Right lobe of liver (tissue), 6 donors: ENCODE measurements at places on chromosomes 12 and 14. TPM values are rescaled to one million over a fixed set of nuclear protein-coding genes. Genes with fewer than 3 reads are reported as not detected.

DNA sequence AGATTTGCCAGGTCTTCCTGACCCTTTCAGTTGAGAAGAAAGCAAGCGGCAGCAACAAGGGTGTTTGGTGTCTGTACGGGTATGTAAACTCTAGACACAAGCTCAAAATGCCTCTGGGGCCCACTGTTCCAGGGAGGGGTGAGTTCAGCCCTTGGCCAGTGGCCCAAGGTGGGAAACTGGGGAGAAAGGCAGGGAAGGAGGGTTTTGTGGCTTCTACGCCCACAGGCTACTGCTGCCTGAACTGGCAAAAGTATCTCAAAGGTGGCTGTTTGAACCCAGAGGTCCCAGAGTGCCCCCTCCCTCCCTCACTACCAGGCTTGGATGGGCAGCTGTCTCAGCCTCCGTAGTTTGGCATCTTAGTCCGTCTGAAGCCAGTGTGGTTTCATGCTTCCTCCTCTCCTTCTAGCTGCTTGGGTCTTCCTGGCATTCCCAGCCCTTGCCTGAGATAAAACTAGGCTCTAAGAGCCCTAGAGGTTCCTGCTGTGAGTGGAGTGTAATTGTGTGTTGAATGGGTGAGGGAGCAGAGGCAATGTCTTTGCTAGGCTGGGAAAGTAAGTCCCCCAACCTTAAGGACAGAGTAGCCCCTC, 5.5 kb downstream of the HOXC5 start:
- no peak overlapping the region for H3K27ac ChIP-seq
- no peaks in the 10 kb centered on the region for H3K36me3 ChIP-seq
- peaks cover 18% of the 10 kb centered on the region for H3K27me3 ChIP-seq
- no peaks in the 10 kb centered on the region for H3K4me1 ChIP-seq
- DNase-seq, result no peak

DNA sequence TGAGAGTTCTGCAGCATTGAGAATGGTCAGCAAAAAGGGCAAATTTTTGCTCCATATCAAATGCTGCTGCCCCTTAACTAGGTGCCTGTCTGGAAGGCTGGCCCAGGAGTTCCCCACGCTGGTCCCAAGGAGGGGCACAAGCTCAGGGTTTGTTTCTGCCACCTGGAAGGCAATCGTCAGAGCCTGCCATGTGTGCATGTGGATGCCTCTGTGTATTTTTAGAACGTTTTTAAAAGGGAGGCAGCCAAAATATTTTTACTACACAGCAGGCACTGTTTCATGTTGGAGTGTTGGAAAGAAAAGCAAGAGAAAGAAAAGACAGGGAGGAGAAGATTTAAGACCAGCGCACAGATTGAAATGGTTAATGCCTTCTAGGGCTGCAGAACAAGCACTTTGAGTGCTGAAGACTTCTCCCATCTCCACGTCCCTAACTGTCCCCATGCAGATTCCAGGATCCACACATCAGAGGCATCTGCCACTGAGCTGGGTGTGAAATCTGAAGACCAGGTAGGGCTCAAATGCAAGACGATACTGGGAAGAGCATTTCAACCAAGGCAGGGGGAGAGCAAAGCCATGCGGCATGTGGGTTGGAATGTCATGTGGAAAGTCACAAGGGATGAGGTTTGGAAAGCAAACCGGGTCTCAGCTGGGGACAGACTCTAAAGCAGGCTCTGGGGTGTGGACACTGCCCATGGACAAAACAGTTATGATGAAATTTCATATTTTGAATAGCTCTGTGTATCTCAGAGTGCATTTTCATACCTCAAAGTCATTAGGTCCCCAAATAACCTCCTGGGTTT, 557.2 kb downstream of the BCL11B start:
- no peaks in the 10 kb centered on the region for H3K36me3 ChIP-seq
- no peak overlapping the region for H3K27ac ChIP-seq
- no peaks in the 10 kb centered on the region for H3K27me3 ChIP-seq
- H3K4me3 ChIP-seq, result no peak overlapping the region
- no peak for DNase-seq

DNA sequence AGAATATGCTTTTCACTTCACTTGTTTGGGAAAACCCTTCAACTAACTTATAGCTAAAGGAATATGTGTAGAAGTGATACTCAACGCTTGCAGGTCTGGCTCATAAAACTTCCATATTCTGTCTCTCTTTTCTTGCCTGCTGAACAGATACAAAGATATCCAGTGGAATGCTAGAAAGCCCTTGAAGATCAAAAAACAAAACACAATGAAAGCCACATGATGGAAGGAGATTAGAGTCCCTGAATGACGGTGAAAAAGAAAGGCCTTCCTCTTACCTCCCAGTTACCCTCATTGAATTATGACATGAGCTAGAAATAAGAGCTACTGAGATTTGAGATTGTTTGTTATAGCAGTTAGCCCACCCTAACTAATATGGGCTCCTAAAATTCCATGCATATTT, 28.2 kb upstream of the NELL2 start:
- no peaks in the 10 kb centered on the region for H3K36me3 ChIP-seq
- H3K4me1 ChIP-seq, result no peaks in the 10 kb centered on the region
- DNase-seq, result no peak
- H3K27ac ChIP-seq, result no peak overlapping the region
- no peak overlapping the region for H3K4me3 ChIP-seq

GRCh38 chr14:99837822-99838221, 44.6 kb downstream of the EML1 start:
- H3K4me1 ChIP-seq, result no peaks in the 10 kb centered on the region
- no peaks in the 10 kb centered on the region for H3K36me3 ChIP-seq

GPR132 gene
- total RNA-seq, result 0.24 TPM

PTPRR gene
- 0.12 TPM for total RNA-seq

NXPH4 gene
- not detected for total RNA-seq

GRCh38 chr14:60989599-60989998, 8.6 kb downstream of the SLC38A6 start:
- no peak for DNase-seq
- no peaks in the 10 kb centered on the region for H3K27me3 ChIP-seq
- no peaks in the 10 kb centered on the region for H3K4me1 ChIP-seq
- peaks cover 8% of the 10 kb centered on the region for H3K36me3 ChIP-seq
- H3K27ac ChIP-seq, result no peak overlapping the region
- H3K4me3 ChIP-seq, result no peak overlapping the region

DNA sequence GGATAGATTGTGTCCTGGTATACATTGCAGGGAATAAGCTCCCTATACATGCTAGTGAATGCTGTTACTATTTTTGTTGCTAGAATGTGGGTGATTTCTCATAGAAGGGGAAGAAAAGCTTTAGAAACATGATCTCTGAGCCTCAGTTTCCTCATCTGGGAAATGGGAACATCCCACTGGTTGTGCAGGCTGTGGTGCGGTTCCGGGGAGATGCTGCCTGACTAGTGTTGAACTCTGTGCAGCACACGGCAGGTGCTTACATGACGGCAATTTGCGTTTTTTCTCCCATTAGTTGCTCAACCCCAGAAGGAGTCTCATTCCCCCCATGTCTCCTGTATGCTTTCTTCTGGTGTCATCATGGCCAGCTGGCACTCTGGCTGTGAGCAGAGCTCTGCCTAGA, 32.9 kb downstream of the FOXN4 start:
- H3K27me3 ChIP-seq, result no peaks in the 10 kb centered on the region
- no peaks in the 10 kb centered on the region for H3K36me3 ChIP-seq
- H3K27ac ChIP-seq, result no peak overlapping the region
- no peak overlapping the region for H3K4me3 ChIP-seq

DNA sequence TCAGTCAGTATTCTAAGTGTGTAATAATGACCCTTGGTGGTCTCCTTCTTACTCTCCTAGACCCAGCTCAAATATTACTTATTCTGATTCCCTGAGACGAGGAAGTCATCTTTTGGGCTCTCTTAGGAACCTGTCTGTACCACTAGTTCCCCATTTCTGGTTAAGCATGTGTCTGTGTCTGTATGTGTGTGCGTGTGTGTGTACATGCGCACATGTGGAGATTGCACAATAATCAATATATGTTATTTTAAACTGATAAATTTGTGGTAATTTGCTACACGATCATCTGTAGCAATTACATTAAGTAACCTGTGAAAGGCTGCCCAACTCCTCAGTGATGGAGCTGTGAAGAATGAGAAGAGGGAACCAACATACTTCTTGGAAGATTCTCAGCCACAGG, 132.2 kb downstream of the ASCL4 start:
- no peaks in the 10 kb centered on the region for H3K36me3 ChIP-seq
- DNase-seq, result no peak
- no peak overlapping the region for H3K4me3 ChIP-seq
- no peak overlapping the region for H3K27ac ChIP-seq

- DNase-seq, result no peak
- no peaks in the 10 kb centered on the region for H3K4me1 ChIP-seq
- H3K27ac ChIP-seq, result no peak overlapping the region
- H3K4me3 ChIP-seq, result no peak overlapping the region
Observed at GRCh38 chr12:15278816-15279658, 43.3 kb upstream of the PTPRO start.

DNA sequence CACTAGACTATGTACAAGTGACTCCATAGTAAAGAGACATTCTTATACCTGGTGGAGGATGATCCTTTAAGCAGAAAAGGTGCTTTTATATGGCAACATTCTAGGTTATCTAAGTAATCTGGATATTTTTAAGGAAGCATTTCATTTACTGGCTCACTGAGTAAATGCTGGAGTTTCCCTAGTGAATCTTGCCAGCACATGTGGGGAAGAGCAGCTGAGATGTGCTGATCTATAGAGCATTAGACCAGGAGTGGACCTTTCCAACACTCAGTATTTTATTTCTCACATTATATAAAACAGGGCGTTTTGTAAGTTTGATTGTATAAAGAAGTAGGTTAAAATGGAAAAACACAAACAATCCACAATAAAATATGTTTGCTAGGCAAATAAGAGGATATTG, 478.5 kb downstream of the ATP23 start:
- DNase-seq, result no peak
- H3K27ac ChIP-seq, result no peak overlapping the region
- no peaks in the 10 kb centered on the region for H3K4me1 ChIP-seq
- no peak overlapping the region for H3K4me3 ChIP-seq
- no peaks in the 10 kb centered on the region for H3K36me3 ChIP-seq

DNA sequence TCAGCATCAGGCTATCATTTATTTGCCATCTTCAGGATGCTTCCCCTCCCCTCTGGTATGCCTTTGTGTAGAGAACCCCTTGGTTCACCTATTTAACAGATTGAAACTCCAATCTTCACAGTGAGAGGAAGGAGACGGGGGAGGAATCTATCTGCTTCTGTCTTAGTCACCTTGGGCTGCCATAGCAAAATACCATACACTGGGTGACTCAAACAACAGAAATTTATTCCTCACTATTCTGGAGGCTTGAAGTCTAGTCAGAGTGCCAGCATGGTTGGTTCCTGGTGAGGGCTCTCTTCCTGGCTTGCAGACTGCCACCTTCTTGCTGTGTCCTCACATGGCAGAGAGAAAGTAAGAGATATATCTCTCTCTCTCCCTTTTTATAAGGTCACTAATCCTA, 13.5 kb upstream of the EML1 start:
- H3K36me3 ChIP-seq, result no peaks in the 10 kb centered on the region
- no peak overlapping the region for H3K4me3 ChIP-seq
- DNase-seq, result no peak
- H3K4me1 ChIP-seq, result peaks cover 3% of the 10 kb centered on the region

DNA sequence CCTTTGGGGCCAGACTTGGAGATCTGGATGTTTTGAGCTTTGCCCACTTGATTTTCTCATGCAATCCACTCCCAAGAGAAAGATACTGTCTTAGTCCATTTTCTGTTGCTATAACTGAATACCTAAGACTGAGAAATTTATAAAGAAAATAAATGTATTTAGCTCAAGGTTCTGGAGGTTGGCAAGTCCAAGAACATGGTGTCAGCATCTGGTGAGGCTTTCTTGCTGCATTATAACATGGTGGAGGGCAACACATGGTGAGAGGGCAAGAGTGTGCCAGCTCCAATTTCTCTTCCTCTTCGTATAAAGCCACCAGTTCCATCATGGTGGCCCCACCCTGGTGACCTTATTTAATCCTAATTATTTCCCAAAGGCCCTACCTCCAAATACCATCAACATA, 39.6 kb upstream of the NFKBIA start:
- H3K27me3 ChIP-seq, result no peaks in the 10 kb centered on the region
- no peaks in the 10 kb centered on the region for H3K4me1 ChIP-seq
- H3K27ac ChIP-seq, result no peak overlapping the region
- H3K4me3 ChIP-seq, result no peak overlapping the region
- DNase-seq, result no peak

MIP gene
- total RNA-seq, result not detected

LMNTD1 gene
- not detected for total RNA-seq

GRCh38 chr14:94313991-94314655, 9.0 kb downstream of the SERPINA6 start:
- DNase-seq, result peak; percentile 53
- no peaks in the 10 kb centered on the region for H3K27me3 ChIP-seq
- peak overlapping the region; percentile 87 for H3K27ac ChIP-seq
- H3K36me3 ChIP-seq, result peaks cover 5% of the 10 kb centered on the region

DNA sequence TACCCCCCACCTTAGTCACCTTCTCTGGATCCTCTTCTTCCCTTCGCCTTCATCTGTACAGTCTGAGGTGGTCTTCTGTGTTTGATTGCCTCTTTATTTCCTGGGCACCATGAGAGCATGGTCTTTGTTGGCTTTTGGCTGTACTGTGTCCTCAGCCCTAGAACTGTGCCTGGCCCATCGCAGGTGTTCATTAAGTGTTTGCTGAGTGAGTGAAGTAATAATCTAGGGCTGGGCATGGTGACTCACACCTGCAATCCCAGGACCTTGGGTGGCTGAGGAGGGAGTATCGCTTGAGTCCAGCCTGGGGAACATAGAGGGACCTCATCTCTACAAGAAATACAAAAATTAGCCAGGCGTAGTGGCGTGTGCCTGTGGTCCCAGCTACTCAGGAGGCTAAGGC, 13.9 kb downstream of the ALDH2 start:
- H3K27me3 ChIP-seq, result no peaks in the 10 kb centered on the region
- peaks cover 92% of the 10 kb centered on the region for H3K4me1 ChIP-seq
- no peak for DNase-seq
- H3K4me3 ChIP-seq, result no peak overlapping the region
- no peaks in the 10 kb centered on the region for H3K36me3 ChIP-seq
- H3K27ac ChIP-seq, result no peak overlapping the region

TMEM229B gene
- total RNA-seq, result 0.98 TPM

- H3K27ac ChIP-seq, result no peak overlapping the region
- DNase-seq, result peak; percentile 64
- H3K36me3 ChIP-seq, result no peaks in the 10 kb centered on the region
- no peaks in the 10 kb centered on the region for H3K27me3 ChIP-seq
Observed at GRCh38 chr12:130347588-130347987, 9.9 kb downstream of the PIWIL1 start.
